Chondrocyte (in vitro differentiated cells): ENCODE measurements at places on chromosomes 3 and 15. TPM values are rescaled to one million over a fixed set of nuclear protein-coding genes. Genes with fewer than 3 reads are reported as not detected.

Gene STX19
- total RNA-seq: not detected in 3 replicates

Gene MINDY2
- total RNA-seq: 16.0 to 19.4 TPM (median 19.0 TPM) in 3 replicates

Gene ZSCAN2
- total RNA-seq: 8.8 to 11.9 TPM (median 10.5 TPM) in 3 replicates

DNA sequence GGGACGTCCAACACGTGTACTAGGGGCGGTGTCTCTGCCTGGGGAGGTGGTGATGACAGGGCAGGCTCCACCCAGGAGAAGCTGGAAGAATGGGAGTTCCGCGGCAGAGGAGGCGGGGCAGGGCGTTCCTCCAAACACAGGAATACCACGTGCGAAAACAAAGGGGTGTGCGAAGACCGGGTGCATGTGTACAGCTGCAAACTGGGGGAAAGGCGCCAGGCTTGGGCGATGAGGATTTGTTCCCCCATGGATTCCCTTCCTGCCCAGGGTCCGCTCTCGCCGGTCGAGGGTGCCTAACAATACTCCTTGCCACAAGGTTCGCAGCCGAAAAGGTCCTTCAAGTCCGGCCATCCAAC lies 500 bp upstream of the ZSCAN2 start:
- DNase-seq: no peak
- H3K4me3 ChIP-seq: peak overlapping the region; percentile 93
- peaks cover 7% of the 10 kb centered on the region for H3K36me3 ChIP-seq
- H3K27me3 ChIP-seq: peaks cover 2% of the 10 kb centered on the region

GRCh38 chr15:48644467-48644826 lies 1.1 kb downstream of the FBN1 start:
- no peak for DNase-seq
- peaks cover 47% of the 10 kb centered on the region for H3K4me1 ChIP-seq
- peak overlapping the region; percentile 94 for H3K4me3 ChIP-seq

DNA sequence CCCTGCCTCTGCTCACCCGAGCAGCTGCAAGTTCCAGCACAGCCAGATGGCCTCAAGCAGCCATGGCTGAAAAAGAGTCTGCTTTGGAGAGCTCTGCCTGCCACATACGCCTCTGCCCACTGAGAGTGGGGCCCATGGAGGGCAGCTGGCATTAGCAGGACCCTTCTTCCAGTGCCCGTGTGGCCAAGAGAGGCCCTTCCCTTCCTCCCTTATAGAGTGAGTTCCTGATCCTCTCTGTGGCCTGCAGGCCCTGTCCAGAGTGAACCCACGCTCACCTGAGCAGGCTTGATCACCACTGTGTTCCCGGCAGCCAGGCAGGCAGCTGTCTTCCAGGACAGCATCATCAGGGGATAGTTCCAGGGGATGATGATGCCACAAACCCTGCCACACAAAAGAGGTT lies 41.4 kb upstream of the SLC41A3 start:
- no peak overlapping the region for H3K4me3 ChIP-seq
- DNase-seq: peak; percentile 66
- H3K4me1 ChIP-seq: no peaks in the 10 kb centered on the region
- peaks cover 8% of the 10 kb centered on the region for H3K27me3 ChIP-seq

GRCh38 chr15:78063217-78063616 lies 14.3 kb downstream of the TBC1D2B start:
- H3K4me1 ChIP-seq: peaks cover 25% of the 10 kb centered on the region
- no peak overlapping the region for H3K4me3 ChIP-seq
- no peaks in the 10 kb centered on the region for H3K27me3 ChIP-seq
- no peak overlapping the region for H3K27ac ChIP-seq
- H3K36me3 ChIP-seq: no peaks in the 10 kb centered on the region

- H3K27ac ChIP-seq: peak overlapping the region; percentile 86
- no peaks in the 10 kb centered on the region for H3K27me3 ChIP-seq
- H3K4me3 ChIP-seq: no peak overlapping the region
- H3K36me3 ChIP-seq: peaks cover 2% of the 10 kb centered on the region
- H3K4me1 ChIP-seq: peaks cover 77% of the 10 kb centered on the region
- no peak for DNase-seq
These were observed 619.5 kb upstream of the TBL1XR1 start for GRCh38 chr3:177816667-177817208.

GRCh38 chr3:12890610-12891390 lies 49.4 kb upstream of the RPL32 start:
- H3K4me3 ChIP-seq: no peak overlapping the region
- H3K27ac ChIP-seq: no peak overlapping the region
- H3K27me3 ChIP-seq: peaks cover 38% of the 10 kb centered on the region
- DNase-seq: no peak
- H3K4me1 ChIP-seq: peaks cover 8% of the 10 kb centered on the region

DNA sequence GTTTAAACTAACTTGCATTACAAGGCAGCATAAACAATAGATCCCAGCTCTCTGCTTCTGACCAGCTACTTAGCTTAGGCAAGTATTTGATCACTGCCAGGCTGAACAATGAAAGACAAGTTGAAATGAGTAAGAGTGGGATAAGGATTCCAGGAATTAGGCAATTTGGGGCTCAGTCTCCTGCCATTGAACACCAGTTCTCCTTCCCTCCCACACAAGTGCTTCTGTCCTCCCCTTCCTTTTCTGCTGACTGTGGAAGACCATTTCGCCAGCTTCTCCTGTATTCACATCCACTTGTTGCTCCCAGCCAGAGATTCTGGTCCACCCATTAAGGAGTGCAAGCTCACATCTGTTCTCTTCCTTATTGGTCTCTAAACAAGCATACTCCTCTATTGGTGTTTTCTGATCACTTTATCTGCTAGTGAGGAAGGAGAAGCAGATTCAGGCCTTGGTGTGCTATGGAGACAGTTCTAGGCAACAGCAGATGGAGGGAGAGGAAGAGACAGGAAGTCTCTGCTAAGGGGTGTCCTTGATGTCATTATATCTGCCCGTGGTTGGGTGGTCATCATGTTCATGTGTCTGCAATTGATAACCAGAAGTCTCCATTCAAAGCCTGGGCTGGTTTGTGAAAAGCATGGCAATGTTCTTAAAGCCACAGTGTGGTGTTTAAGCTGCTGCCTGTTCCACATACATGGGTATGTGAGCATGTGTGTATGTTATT lies 121.5 kb downstream of the PLCL2 start:
- H3K4me3 ChIP-seq: no peak overlapping the region
- no peaks in the 10 kb centered on the region for H3K4me1 ChIP-seq
- H3K27me3 ChIP-seq: no peaks in the 10 kb centered on the region
- no peaks in the 10 kb centered on the region for H3K36me3 ChIP-seq
- no peak for DNase-seq

DNA sequence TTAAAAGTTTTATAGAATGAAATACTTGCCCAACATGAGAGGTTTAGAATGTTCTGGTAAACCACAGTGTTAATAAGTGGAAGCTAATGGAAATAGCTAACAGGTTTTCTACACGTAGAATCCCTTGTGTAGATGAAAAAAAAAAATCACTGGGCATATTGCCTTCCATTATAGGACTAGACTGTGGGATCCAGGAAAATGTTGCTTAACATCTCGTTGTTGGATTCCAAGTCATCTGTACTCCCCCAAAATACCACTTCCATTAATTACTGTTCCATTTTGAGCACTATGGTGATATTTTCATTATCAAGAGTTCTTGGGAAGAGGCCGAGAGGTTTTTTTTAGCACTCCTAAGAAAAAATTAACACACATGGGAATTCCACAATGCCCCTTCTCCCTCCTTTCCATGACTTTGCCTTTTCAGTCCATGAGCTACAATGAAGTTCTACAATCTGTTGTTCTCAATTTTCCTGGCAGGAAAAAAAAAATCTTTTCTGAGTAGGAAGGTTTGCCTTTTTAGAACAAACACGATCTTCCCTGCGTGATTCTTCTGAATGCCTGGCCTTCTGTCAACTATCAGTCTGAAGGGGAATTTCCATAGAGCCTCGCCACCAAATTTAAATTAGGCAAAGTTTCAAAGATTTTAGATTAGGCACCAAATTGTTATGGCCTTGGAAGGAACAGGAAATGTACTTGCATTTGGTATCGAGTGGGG lies 74.4 kb upstream of the CTDSPL start:
- no peak overlapping the region for H3K27ac ChIP-seq
- H3K36me3 ChIP-seq: peaks cover 3% of the 10 kb centered on the region
- peaks cover 6% of the 10 kb centered on the region for H3K4me1 ChIP-seq
- H3K27me3 ChIP-seq: peaks cover 65% of the 10 kb centered on the region

DNA sequence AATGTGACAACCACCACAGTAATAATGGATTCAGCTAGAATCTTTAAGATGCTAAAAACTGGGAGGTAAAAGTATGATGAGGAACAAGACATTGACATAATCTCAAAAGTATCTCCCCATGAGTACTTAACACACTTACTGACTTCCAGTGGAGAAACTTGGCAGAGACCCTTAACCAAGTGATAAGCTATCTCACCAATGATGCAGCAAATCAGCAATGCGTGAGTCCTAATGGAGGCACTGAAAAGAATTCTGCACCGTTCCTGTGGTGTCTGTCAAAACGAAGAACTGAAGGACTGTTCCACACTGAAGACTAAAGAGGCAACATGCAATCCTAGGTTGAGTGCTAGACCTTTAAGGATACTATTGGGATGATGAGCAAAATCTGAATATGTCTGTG lies 67.9 kb upstream of the OCA2 start:
- DNase-seq: no peak
- peaks cover 10% of the 10 kb centered on the region for H3K4me1 ChIP-seq
- no peak overlapping the region for H3K4me3 ChIP-seq
- H3K36me3 ChIP-seq: peaks cover 42% of the 10 kb centered on the region
- no peak overlapping the region for H3K27ac ChIP-seq

- no peak overlapping the region for H3K4me3 ChIP-seq
- no peak for DNase-seq
- no peak overlapping the region for H3K27ac ChIP-seq
- H3K36me3 ChIP-seq: peaks cover 5% of the 10 kb centered on the region
- H3K4me1 ChIP-seq: no peaks in the 10 kb centered on the region
These were observed 30.4 kb upstream of the RARRES1 start for GRCh38 chr3:158762701-158763100.
